ENCODE measurements at places on chromosomes 7 and 10.

GRCh38 chr10:86506499-86506898 lies 15.1 kb downstream of the WAPL start:
- peak; percentile 25 for DNase-seq

- DNase-seq: no peak
Observed at GRCh38 chr10:50512743-50513416, 110.9 kb downstream of the SGMS1 start.

DNA sequence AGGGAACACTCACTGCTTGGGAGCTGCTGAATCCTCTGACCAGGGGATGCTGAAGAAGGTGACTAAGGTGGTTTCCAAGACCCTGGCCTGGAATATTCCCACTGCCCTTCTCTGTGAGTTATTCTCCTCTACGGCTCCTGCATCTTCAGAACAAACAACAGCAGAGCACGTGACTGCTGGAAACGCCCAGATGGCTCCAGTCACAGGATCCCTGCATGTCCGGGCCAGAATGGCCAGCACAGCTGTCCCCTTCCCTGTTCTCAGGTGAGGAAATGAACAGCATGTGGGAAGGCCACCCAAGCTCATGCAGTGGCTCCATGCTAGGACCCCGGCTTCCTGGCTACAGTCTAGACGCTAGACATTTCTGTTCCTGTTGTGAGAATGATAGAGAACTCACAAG lies 43.1 kb downstream of the GHRHR start:
- DNase-seq: no peak

- DNase-seq: no peak
Observed at GRCh38 chr7:87517891-87518290, 42.4 kb upstream of the ABCB4 start.

DNA sequence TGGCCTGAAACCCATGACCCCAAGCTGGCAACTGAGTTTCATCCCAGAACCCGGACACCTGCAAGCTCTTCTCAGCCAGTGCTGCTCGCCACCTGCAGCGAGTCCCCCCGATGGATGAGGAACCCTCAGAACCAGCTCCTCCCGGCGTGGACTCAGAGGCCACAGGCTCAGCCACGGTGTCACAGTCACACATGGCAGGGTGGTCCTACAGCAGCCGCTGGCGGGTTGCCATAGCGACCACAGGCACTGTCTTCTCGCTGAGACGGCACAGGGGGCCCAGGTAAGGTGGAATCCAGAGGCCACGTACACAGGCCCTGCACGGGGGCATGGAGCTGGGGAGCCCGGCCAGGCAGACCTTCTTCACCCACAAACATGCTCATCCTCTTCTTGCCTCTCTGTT lies 53.4 kb downstream of the DPYSL4 start:
- DNase-seq: no peak
